ENCODE measurements at places on chromosomes 13 and 19.

- DNase-seq: peak; percentile 48
Observed at GRCh38 chr19:11578258-11579142, 1.1 kb upstream of the ACP5 start.

- no peak for DNase-seq
Observed at GRCh38 chr13:75101348-75101747, 380.6 kb downstream of the TBC1D4 start.

GRCh38 chr19:4504891-4505569 is 13.3 kb downstream of the PLIN4 start:
- no peak for DNase-seq

DNA sequence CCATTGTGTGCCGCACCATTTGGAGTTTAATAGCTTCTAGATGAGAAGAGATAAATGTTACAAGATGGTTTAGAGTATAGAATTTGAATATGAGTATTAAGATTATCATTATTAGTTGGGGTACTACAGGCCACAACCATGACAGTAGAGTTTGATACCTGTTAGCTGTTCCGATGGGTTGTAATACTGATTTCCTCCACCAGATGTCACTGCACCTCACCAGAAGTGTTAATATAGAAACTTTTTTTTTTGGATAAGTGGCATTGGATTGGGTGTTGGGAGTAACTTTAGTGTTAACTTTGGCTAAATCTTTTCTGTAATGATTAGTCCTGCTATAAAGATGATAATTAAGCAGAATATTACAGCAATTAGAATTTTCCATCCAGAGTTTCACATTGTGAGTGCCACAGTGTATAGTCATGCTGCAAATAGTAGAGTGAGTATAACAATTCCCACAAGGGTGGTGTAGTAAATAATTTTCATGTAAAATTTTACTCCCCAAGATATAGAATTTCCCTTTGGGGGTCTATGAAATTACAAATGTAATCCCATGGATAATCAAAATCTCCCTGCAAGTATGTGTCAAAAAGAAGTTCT is 56.3 kb downstream of the PSG3 start:
- no peak for DNase-seq

GRCh38 chr13:83121896-83122295 is 760.4 kb downstream of the SLITRK1 start:
- DNase-seq: no peak

GRCh38 chr13:42211704-42212464 is 60.1 kb upstream of the AKAP11 start:
- no peak for DNase-seq

DNA sequence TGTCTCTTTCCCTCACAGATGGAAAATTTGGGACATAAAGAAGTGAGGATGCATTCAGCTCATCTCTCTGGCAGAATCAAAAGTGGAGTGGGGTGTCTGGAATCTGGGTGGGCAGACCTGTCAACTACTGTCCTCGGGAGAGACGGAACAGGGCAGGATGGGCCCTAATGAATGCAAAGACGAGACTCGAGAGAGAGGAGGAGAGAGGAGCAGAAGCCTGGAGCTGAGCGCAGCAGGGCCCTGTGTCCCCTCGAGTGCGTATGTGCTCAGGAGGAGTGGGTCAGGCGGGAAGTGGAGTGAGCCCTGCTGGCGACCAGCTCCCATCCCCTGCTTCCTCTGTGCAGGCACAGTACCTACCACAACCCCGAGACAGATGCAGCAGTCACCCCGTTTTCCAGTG is 78.9 kb downstream of the TEX29 start:
- no peak for DNase-seq

DNA sequence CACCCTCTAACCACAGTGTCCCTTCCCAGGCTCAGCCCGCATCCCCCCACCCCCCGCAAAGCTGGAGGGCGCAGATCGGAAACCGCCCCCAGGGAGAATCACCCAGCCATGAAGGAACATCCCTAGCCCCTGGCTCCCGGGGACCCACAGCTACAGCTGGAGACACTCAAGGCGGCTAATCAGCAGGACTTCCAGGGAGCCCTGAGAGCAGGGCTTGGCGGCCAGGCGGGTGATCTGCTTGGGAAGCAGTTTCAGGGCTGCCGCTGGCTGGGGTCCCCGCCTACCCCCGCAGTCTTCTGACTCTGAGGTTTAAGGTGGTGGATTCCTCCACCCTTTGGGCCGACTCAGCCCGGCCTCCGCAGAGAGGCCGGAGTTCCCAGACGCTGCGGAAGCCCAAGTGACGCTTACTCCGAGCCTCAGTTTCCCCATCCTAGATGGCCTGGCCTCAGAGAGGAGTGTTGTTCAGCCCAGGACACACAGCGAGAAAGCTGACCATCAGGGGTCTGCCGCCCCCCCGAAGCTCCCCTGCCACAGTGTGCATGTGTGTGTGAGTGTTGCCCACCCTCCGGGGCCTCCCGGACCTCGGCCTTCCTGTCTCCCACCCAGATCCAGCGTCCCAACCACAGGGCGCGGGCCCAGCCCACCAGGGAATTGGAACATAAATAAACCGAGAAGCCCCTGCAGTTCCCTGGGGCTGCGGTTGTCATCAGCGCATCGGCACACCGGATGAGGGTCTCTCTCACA is 9.8 kb downstream of the FUT6 start:
- DNase-seq: no peak

DNA sequence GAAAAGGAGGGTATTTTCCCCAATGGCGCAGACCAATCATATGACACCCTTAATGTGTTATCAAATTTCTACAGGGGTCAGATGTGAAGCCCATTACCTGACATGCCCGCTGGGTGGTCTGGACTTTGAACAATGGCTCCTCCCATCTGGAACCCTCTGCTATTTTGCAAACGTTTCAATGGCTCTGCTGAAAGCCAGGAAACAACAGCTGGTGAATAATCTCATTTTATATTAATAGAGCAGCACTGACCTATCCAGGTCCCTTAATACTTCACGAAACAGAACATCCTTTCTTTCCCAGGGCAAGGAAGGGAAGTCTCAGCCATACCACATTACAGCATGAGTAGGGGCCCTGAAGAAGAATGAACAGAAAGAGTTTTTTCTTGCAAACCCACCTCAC is 20.3 kb upstream of the KPNA3 start:
- no peak for DNase-seq

DNA sequence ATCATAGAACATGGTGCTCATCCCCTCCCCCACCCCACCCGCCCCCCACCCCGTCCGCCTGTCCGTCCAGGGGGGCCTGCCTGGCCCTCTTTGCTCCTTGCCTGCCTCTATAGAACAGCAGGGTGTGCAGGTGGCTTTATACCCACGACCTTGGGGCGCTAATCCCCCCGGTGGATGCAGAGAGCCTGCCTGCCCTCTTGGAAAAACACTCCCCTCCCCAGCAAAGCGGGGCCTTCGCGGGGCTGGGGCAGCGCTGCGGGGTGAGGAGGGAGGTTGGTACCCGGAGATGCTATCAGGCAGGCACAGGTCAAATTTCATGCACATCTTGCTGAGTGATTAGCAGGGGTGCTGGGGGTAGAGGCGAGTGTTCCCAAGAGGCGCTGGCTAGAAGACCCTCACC is 21.9 kb downstream of the RFX1 start:
- no peak for DNase-seq

DNA sequence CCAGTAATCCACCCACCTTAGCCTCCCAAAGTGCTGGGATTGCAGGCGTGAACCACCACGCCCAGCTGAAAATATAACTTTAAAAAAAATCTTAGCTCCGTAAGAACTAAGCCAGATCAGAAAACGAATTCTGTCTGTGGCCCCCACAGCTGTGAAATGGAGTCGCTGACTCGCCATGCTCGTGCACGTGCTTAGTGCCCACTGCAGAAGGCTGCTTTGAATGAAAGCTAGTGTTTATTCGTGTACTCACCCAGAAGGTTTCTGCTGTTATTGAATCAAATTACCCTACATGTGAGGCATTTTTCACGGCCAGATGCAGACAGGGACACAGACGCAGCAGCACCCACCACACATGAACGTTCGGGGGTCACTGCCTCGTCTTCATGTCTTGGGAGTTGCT is 61.7 kb upstream of the F7 start:
- no peak for DNase-seq

DNA sequence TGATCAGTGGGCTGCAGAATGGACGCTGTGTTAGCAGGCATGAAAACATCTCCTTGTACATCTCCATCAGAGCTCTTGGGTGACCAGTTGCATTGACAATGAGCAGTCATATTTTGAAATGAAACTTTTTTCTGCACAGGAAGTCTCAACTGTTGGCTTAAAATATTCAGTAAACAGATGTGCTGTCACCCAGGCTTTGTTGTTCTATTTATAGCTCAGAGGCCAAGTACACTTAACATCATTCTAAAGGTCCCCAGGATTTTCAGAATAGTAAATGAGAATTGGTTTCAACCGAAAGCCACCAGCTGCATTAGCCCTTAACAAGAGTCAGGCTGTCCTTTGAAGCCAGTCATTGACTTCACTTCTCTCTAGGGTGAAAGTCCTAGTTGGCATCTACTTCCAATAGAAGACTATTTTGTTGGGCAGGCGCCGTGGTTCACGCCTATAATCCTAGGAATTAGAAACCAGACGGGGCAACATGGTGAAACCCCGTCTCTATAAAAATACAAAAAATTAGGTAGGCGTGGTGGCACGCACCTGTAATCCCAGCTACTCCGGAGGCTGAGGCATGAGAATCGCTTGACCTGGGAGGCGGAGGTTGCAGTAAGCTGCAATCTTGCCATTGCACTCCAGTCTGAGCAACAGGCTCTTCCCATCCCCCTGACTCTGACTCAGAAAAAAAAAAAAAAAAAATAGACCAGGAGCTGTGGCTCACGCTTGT is 7.9 kb upstream of the PDE4A start:
- DNase-seq: no peak

DNA sequence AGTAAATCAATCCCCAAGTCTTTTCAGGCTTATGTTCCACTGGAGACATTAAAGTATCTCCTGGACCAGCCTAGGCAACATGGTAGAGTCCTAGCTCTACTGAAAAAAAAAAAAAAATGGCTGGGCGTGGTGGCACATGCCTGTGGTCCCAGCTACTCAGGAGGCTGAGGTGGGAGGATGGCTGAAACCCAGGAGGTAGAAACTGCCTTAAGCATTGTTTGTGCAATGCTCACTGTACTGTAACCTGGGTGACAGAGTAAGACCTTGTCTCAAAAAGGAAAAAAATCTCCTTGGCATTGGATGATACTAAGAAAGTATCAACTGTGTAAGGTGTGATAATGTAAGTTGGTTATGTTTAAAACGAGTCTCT is 8.8 kb downstream of the KLK8 start:
- no peak for DNase-seq

GRCh38 chr19:41172297-41173164 is 20.5 kb upstream of the CYP2S1 start:
- no peak for DNase-seq

DNA sequence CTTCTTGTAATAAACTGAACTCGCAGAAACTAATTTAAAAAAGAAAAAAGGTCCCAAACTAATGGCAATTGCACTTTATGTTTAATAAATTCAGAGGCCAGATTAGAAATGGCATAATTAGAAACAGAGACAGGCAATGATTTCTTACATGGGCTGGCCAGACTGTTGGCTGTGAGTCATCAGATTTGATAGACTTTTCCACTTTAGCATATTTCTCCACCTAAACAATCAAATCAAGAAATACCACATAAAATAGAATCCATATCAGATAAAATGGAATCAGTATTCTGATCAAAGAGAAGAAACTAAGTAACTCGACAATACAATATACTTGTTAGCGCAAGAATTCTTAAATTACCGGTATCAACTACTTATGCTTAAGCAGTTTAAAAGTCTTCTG is 29.0 kb downstream of the EXOSC8 start:
- no peak for DNase-seq

DNA sequence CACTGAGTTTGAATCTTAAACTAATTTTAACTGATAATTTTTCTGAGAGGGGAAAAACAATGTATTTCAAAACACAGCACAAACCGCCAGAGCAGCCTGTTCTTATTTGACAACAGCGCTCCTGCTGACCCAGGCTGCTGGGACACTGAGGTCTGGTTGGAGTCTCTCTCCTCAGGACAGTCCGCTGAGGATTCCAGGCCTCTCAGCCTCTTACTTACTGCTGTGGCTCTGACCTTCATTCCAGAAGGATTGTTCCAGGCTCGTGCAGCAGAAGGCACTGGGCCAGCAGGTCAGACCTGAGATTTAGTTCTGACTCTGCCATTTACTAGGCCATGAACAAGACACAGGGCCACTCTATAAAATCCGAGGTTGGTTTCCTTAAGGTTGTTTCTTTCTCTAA is 393.6 kb downstream of the TDRD3 start:
- no peak for DNase-seq
